ENCODE measurements at places on chromosomes 1 and 21.
A peak's percentile ranks its signal among the peaks of the same experiment; 100 is the strongest.

DNA sequence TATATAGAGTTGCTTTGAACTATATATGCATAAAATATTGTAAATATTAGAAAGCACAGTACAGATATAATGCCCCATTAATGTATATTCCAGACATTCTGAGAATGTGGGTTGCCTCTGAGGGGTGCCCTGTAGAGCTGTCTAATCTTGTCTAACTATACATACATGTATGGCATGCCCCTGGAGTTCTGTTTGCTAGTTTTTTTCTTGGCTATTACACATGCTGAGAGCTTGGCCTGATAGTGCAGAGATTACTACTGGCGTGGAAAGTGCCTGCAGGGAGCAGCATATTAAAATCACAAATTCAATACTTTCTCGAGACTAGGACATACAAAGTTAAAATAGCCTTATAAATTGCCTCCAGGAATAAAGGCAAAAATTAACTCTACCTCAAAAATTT lies 24.1 kb downstream of the KCNA3 start:
- DNase-seq, result no peak

GRCh38 chr1:30372792-30373433 lies 350.5 kb downstream of the MATN1 start:
- DNase-seq, result no peak

DNA sequence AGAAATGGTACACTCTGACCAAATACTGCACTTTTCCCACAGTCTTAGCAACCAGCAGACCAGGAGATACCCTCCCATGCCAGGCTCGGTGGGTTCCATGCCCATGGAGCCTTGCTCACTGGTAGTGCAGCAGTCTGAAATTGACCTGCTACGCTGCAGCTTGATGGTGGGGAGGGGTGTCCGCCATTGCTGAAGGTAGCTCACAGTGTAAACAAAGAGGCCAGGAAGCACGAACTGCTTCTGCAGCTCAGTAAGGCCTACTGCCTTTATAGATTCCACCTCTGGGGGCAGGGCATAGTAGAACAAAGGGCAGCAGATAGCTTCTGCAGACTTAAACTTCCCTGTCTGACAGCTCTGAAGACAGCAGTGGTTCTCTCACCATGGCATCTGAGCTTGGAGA lies 12.3 kb upstream of the IFI44L start:
- DNase-seq, result no peak

DNA sequence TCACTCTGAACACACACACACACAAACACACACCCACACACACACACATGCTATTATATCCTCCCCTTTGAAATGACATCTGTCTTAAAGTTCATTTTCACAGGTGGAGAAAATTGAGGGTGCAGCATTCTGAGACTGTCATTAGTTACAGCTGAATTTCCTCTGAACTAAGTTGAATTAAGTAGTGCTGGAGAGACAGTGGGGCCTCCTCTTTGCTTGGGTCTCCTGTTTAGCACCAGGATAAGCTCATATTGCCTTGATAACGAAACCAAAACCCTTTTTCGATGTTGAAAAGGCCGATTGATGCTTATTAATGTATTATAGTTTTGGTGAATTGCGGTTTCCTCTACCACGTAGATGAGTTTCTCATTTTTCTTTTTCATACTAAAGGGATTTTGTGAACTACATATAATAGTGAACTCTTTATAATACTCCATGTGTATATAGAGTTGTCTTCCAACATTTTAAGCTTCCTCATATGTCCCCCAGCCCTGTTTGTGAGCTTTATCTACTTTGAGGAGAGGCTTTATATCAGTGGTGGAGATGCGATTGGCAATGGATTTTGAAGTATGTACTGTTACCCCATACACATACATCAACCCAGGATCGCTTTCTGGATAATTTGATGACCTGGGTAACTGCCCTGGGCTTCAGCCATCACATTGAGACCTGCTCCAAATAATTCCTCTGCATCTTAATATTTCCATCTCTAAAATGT lies 17.4 kb downstream of the DYNLT5 start:
- DNase-seq, result no peak

DNA sequence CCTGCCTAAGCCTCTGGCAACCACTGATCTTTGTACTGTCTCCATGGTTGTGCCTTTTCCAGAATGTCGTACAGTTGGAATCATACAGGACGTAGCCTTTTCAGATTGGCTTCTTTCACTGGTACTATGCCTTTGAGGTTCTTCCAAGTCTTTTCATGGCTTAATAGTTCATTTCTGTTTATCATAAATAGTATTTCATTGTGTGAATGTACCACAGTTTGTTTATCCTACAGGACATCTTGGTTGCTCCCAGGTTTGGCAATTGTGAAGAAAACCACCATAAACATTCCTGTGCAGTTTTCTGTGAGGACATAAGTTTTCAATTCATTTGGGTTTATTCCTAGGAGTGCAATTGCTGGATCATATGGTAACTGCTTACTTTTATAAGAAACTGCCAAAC lies 190.6 kb upstream of the RAB4A start:
- DNase-seq, result no peak

DNA sequence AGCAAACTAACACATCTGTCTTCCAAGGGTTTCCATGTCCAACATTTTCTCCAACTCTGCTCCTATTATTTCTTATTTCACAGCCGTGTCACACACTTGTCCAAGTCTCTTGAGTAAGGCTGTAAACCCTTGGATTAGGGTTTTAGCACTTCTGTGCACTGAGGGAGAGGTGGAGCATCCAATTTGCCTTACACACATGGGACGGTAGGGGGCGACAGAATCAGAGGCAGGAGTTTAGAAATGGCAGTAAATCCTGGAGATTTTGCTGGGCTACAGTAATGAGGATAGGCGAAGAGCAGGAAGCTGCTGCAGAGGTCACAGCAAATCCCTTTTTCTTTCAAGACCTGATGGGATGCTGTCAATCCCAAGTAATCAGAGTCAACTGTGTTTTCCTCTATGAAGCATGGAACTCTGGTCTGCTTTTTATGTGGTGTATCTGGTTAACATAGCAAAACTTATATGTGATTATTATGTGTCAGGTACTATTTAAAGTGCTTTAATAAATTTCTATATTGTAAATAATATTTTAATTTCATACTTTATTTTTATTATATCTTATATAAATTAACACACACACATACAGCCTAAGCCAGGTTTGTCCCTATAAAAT lies 15.4 kb upstream of the LCE5A start:
- DNase-seq, result no peak

- no peak for DNase-seq
Observed at GRCh38 chr1:218588540-218589172, 243.5 kb downstream of the TGFB2 start.

DNA sequence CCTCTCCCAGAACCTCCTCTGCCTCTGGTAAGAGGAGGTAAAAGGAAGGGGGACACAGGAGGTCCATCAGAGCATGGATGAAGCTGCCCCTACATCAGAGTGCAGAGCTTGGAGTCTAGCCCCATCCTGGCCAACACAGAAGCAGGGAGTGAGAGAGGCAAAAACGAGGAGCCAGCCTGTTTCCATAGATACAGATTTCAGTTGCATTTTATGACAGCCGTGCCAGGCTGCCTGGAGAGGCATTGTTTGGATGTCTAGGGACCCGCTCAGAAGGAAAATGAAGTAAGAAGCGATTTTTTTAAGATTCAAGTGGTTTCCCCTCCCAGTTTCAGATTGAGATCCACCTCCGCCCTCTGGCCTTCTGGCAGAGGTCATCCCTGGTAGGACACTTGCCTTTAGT lies 11.5 kb upstream of the GJA8 start:
- DNase-seq, result no peak

- no peak for DNase-seq
Observed at GRCh38 chr1:224089583-224089982, 24.3 kb upstream of the FBXO28 start.

DNA sequence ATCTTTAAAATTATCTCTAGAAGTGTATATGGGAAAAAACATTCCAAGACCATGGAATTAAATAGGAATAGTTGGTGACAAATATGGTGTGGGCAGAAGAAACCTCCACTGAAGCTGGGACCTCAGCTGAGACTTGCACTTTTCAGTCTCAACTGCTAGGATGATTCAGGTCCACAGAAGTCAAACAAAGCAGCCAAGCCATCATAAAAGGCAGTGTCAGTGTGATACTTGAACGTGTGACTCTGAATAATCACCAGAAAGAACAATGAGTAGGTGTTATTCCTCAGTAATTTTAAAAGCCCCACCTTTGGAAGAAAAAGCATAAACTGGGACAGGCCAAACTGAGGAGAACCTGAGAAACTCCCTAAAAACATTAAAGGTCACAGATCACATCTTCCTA lies 90.7 kb downstream of the ZNF281 start:
- no peak for DNase-seq

DNA sequence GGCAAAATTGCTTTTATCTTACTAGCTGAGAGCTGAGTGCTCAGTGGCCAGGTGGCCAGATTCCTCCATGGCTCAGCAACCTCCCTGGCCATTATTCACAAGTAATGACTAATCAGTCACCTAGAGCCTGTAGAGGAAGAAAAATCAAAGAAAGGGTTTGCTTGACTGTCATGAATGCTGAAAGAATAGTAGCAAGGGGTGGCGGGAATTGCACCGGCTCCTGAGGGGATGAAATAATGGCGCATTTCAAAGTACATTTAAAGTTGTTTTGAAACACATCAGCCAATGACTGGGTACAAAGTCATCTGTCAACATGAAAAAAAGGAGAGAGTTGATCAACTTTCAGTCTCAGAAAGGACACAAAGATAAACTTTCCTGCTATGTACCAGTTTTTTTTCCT lies 99.5 kb downstream of the OMA1 start:
- DNase-seq, result no peak

GRCh38 chr1:9419369-9420041 lies 119.8 kb upstream of the SLC25A33 start:
- no peak for DNase-seq

- no peak for DNase-seq
Observed at GRCh38 chr21:33451634-33452071, 28.1 kb downstream of the TMEM50B start.

- DNase-seq, result no peak
Observed at GRCh38 chr1:19738076-19738475, 61.6 kb downstream of the TMCO4 start.

GRCh38 chr1:160704250-160704649 lies 7.4 kb downstream of the CD48 start:
- no peak for DNase-seq

GRCh38 chr1:44346184-44346583 lies 8.9 kb downstream of the ERI3 start:
- no peak for DNase-seq

DNA sequence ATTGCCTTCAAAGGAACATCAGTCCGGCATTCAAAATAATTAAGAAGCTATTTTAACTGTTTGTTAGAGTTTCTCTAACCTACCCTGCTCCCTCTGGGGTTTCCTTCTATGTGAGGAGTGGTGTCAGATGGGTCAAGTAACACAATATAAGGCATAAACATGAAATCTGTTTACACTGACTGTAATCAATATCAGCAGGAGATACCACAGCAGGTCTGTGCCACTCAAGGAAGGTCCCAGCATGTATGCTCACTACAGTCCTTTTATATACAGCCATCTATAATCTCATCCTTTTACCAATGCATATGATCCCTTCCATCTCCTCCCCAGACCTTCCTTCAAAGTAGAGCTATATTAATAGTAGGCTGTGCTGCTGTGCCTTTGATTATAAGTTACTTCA lies 25.4 kb downstream of the EEIG2 start:
- DNase-seq, result no peak

DNA sequence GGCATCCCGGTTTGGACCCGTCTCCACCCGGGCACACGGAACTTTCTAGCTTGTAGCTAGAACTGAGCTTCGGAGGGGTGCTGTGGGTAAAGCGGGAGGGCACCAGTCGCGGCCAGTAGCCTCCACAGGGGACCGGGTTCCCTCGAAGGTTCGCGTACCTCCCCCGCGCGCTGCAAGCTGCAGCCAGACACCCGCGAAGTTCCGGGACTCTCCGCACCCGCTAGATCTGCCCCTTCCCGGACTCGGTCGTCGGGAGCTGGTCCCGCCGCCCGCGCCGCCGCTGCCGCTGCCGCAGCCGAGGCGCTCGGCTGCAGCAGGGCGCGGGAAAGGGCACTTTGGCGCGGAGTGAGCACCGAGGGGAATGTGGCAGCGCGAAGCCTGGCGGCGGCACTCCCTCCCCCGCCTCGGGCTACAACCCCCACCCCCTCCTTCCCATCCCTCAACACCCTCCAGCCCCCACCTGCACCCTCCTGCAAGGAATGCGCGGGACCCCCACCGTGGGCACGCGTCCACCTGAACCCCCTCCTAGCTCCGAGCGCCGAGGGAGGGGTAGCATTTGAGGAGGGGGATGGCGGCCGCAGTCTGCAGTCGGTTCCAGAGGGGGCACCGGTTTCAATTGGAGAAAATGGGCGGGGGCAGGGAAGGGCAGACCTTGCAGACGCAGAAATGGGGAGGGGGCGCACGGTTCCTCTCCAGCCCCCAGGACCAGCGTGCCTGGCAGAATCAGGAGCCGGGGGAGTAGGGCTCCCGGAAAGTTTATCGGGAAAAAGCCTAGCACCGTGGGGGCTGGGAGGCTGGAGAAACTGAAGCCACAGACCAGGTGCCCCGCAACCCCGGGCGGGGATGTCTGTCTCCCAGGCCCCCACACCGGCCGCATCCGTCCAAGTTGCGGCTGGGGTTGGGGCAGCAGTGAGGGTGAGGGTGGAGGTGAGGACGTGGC lies 968 bp downstream of the CSMD2 start:
- no peak for DNase-seq

GRCh38 chr1:28185071-28185470 lies 8.6 kb upstream of the PTAFR start:
- DNase-seq, result no peak

- DNase-seq, result no peak
Observed at GRCh38 chr1:63731117-63732043, 42.4 kb upstream of the ROR1 start.

DNA sequence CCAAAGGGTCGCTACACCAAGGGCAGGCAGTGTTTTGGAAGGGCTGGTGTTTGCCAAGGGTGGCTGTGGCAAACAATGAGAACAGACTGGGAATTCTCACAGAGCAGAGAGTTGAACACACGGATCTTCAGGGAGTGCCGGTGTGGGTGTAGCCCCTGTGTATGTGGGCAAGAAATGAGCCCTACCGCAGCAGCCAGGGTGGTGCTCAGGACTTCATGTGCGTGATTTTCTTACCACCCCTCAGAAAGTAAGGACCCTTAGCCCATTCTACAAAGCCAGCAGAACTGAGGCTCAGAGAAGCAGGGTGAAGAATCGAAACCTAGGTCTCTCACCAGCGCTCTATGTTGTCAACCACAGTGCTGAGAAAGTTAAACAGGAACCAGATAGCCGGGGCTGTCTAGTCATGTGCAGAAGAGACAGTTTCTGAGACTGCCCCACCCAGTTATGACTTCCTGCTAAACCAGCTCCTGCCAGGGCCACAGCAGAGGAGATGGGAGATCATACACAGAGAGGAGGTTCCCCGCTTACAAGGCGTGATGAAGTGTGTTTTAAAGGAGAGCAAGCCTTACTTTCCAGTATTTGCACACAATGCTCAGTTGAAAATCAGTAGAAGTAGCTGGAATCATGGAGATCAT lies 21.9 kb upstream of the MORC3 start:
- peak; percentile 46 for DNase-seq

Measured in stimulated activated CD8-positive, alpha-beta memory T cell treated with anti-CD3 and anti-CD28 coated beads, Interleukin-4, amount 100 ng/mL, for 1 hour (primary cell).